Mucosa of gallbladder (tissue), 1 donor: ENCODE measurements at places on chromosomes 3 and 15.

GRCh38 chr3:66778107-66778506 lies 220.0 kb upstream of the KBTBD8 start:
- DNase-seq, result no peak

DNA sequence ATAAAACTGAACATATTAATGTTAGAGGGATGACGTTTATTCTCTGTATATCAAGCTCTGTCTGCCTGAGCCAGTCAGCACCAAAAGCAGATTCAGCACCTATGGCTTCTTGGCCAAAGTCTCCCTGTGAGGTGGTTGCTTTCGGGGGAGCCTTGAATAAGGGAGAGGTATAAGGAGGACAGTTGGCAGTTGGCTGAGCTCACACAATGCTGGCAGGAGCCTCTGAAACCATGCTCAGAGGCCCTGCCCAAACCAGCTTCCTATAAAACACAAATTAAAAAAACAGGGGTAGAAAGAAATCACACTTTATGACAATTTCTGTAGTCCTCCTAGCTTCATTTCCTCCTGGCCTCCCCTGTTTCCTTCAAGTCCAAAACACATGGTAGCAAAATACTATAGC lies 18.8 kb downstream of the ARHGEF3 start:
- DNase-seq, result no peak

DNA sequence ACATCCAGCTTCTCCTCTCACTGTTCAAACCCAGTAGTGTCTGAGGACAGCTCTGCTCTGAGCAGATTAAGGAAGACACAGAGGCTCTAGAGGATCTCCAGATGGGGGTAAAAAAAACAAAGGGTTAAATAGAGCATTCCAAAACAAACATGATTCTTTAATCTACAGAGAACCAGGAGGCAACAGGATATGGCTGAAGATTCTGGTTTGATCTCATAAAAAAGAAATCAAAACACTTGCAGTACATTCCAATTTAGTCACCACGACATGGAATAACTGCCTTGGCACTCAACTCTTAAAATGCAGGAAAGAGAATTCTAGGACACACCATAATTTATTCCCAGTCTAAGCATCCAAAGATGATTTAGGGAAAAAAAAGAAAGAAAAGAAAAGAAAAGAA lies 32.0 kb downstream of the TM4SF4 start:
- DNase-seq, result no peak

- no peak for DNase-seq
Observed at GRCh38 chr3:41129731-41130130, 69.6 kb upstream of the CTNNB1 start.

DNA sequence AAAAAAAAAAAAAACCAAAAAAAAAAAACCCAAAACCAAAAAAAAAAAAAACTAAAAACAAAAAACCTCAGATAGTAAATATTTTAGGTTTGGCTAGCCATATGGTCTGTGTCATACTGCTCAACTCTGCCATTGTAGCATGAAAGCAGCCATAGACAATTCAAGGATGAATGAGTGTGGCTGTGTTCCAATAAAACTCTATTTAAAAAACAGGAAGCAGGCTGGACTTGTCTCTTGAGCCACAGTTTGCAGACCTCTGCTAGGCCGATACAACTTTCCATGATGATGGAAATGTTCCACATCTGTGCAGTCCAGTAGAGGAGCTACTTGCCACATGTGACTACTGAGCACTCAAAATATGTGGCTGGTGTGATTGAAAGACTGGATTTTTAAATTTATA lies 11.1 kb downstream of the EFCAB12 start:
- DNase-seq, result peak; percentile 41

DNA sequence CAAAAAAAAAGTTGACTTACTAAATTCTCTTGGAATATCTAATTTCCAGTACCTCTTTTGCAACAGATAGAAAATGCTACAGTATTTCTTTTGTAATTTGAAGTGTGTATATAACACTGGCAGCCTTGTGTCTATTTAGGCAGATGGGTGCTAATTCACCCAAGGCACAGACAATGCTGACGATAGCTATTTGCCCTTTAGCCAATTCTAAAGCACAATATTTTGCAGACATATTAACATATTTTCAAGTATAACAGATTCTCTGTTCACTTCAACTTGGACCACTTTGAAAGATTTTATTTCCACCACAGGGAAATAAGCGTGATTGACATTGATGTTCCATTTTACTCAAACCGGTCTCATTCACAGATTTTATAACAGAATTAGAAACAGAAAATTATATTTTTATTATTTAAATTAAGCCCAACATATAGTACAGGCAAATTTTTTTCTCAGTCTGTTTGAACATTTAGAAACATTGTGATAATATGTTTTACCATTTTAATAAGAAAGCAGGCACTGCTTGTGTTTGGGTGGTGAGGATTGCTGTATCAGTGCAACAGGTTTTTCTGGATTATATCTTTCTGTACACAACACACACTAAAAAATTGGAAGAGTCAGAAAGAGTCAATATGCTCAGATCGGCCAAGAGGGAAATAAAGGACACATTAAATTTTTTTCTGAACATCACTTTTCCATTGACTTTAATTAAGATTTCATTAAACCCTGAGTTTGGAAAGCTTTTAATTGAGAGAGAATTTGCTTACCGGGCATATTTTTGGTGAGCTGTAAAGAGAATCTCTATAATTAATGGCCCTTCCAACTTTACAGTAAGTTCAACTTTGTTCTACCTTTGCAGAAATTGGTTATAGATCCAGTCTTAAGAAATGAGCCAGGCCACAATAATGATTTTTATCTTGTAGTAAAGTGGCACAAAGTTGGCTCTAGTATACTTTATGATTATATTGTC lies 327.3 kb upstream of the NR2F2 start:
- no peak for DNase-seq

DNA sequence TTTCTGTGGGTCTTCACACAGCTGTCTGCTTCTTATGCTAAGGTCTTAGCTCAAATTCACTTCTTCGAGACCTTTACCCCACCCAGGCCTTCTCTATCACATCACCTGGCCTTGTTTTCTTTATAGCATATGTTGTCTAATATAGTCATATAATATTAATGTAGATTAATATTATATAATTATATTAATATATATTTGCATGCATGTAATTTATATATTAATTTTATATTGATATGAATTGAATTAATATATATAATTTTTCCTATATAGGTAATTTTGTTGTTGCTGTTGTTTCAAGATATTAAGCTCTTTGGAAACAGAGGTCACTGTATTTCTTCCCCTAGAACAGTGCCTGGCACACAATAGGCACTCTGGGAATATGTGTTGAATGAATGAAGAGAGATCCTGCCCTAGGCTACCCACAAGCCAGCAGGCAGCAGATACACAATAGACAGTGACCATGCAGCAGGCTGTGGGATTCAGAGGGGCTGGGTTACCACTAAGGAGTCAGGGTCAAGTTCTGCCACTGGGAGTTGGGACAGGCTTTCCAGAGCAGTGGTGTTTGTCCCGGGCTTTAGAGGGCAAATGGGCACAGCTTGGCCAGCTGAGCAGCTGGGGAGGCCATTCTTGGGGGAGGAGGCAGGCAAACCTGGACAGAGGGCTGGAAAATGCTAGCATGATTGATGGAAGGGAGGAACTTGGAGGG lies 126.3 kb downstream of the DNAJB8 start:
- no peak for DNase-seq

GRCh38 chr15:80234883-80235282 lies 17.1 kb downstream of the CTXND1 start:
- DNase-seq, result no peak

DNA sequence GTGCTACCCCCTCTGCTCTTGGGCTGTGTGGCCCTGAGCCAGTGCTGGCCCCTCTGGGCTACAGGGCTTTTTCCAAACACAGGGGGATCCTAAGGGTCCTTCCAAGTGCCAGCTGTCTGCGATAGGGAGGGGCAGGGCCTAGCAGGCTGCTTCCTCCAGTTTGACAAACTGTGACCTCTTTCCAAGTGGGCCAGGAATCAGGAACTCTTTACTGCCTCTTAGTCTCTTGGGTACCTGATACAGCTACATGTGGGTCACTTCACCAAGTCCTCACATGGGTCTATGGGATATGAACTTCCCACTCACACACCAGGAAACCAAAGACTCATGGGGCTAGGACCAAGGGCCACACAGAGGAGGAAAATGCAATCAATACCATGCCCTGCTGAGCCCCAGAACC lies 25.4 kb downstream of the SEC61A1 start:
- DNase-seq, result no peak

DNA sequence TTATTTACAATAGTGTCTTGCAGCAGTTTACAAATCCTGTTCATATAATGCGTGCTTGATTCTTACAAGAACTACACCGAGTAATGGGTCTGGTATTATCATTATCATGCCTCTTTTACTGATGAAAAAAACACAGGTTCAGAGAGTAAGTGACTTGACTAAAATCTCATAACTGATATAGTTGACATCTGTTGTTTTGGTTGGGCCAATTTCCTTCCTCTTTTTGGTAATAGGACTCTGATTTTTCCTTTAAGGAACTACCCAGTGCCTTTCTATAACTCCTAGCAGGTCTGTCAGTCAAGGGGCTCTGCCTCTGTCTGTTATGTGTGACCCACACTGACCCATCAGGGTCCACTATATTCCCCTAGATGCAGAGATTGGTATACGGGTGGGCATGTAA lies 14.6 kb upstream of the BLOC1S6 start:
- DNase-seq, result no peak

- no peak for DNase-seq
Observed at GRCh38 chr3:64306745-64307144, 81.5 kb upstream of the PRICKLE2 start.

- no peak for DNase-seq
Observed at GRCh38 chr3:42698216-42698910, 4.2 kb downstream of the HHATL start.

DNA sequence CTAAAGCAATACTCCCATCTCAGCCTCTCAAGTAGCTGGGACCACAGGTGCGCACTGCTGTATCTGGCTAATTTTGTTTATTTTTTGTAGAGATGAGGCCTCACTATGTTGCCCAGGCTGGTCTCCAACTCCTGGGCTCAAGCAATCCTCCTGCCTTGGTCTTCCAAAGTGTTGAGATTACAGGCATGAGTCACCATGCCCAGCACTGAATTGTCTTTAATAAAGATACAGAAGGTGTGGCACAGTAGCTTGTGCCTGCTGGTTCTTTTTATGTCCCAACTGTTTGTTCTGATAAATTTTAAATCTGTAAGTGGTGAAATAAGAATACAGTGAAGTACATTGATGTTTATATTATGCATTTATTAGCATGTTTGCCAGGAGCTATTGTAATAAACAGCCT lies 20.6 kb upstream of the TRAK1 start:
- DNase-seq, result no peak

DNA sequence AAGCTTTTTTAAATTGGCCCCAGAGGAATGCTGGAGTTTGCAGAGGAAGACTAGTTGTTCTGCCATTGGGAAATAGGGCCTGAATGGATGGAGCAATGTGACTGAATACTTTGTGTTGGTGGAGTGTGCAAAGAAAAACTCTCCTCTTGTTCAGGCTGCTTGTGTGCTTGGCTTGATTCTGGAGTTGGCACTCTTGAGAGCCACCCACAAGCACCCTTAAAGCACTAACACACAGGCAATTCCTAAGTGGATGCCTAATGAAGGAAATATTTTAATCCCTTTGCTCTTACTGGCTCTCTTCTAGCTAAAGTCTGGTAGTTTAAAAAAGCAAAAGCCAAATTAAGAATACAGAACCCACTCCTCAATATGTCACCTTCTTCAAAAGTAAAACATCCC lies 304.4 kb upstream of the C2CD4B start:
- DNase-seq, result no peak

DNA sequence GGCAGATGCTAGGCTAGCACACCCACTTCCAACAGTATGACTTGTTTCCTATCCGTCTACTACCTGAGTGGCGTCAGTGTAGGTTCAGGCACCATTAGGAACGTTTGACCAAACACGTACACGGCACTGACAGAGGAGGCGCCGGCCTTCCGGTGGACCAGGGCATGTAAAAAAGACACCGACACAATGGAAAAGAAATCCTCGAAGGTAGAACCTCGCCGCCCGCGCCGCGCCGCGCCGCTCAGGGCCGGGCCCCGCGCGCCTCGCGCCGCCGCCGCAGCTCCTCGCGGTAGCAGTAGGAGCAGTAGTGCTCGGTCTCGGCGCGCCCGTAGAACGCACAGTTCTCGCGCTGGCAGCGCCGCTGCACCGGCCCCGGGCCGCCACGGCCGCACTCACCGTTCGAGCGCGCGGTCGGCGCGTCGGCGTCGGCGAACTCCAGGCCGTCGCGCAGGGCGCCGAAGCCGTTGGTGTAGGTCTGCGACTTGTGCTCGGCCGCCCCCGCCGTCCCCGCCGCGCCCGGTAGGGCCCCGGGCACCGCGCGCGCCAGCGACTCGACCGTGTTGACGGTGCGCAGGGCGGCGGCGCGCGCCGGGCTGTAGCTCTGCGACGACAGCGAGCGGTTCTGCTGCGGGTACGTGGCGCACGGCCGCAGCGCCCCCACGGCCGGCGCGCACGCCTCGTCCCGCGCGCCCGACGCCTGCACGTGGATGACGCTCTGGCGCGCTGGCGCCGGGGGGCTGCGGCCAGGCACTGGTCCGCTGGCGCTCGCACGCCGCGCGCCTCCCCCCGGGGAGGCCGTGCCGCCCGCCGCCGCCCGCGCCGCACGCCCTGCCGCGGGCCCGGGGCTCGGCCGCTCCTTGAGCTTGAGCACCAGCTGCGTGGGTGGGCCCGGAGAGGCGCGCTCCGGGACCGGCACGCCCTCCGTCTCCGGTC lies 156.7 kb downstream of the KLF13 start:
- no peak for DNase-seq

DNA sequence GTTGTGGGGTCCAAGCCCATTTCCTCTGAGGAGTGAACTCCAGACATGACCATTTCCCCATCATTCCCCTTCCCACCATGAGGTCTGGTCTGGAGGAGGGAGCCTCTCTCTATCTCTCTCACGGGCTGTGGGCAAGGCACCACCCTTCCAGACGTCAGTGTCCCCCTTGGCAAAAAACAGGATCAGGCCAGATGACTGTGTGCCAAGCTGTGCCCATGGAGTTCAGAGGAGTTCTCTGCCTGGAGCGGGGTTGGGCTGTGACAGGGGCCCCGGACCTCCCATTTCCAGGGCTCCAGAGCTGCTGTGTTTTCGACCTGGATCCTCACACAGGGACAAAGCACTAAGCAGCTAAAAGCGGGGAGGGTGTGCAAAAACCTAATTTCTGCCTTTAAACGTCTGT lies 124.5 kb downstream of the RAB11A start:
- no peak for DNase-seq

DNA sequence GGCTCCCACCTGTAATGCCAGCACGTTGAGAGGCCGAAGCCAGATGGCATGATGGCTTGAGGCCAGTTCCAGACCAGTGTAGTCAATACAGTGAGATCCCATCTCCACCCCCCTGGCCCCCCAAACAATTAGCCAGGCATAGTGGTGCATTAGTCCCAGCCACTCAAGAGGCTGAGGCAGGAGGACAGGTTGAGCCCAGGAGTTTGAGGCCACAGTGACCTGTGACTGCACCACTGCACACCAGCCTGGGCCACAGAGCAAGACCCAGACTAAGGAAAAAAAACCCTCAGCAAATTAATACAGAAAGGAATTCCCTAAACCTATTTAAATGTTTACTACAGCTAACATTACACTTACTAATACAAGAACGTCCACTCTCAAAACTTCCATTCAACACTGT lies 424.6 kb downstream of the SHQ1 start:
- DNase-seq, result no peak
